ENCODE measurements at places on chromosomes 2 and 18.

GRCh38 chr2:232369126-232369951 is 9.2 kb upstream of the ALPP start:
- no peak for DNase-seq

- no peak for DNase-seq
These were observed 42.5 kb downstream of the MAP4K3 start for GRCh38 chr2:39394516-39394961.

- DNase-seq, result no peak
These were observed 4.5 kb downstream of the GFPT1 start for GRCh38 chr2:69382547-69382946.

- no peak for DNase-seq
These were observed 83.0 kb downstream of the UBR3 start for GRCh38 chr2:169910109-169910799.

DNA sequence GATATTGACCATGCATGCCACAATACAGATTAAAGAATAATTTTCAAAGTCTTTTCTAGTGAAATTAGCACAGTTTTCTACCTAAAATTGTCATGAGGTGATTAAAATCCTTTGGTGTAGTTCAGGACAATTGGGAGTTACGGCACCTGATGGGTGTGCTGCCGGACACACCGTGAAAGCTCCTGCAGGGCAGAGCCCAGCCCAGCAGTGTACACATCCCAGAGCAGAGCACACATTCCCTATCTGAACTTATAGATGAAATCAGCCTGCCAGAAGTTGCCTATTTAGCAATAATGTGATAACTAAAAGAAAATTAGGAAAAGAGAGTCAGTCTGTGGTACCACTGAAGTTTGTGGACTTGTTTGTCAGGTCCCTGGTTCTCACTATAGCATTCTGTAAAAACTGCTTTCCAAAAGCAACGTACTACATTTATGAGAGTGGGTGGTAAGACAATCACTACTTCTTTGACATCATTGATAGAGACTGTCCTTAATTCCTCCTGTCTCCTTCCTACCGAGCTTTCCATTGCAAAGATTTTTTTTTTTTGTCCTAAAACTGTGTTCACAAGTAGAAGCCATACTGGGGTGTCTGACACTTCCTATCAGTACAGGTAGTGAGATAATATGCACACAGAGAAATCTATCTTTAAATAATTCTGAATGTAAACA is 3.4 kb downstream of the CYTIP start:
- no peak for DNase-seq

GRCh38 chr2:205527801-205528200 is 154.5 kb upstream of the NRP2 start:
- DNase-seq, result no peak

- peak; percentile 79 for DNase-seq
These were observed 229.2 kb downstream of the LDLRAD4 start for GRCh38 chr18:13447621-13448334.

DNA sequence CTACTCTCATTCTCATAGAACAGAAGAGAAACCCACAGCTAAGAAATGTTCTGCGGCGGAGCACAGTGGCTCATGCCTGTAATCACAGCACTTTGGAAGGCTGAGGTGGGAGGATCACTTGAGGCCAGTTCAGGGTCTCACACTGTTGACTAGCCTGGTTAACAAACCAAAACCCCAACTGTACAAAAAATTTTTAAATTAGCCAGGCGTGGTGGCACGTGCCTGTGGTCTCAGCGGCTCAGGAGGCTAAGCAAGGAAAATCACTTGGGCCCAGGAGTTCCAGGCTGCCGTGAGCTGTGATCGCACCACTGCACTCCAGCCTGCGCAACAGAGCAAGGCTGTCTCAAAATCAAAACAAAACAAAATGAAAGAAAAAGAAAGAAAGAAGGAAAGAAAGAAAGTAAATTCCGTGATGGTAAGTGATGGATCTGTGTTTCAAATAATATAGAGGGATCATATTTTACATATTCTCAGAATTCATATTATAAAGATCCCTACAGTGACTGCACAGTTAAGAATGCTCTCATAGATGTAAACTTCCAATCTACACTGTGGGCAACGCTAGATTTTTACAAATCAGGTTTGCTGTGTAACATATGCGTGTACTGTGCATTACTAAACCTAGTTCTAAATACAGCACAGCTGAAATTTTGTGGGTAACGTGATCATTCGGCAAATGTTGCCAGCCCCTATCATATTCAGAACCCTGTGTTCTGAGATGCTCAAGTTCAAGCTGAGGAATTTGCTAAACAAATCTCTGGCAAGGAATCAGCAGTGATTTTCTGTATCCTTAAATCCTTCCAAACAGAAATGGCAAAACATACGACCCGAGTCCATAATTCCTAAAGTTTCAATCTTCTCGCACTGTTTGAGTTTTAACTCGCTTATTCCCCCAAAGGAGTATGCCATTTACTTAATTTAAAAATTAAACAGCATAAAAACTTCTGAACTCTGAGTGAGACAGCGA is 1.2 kb upstream of the RAB12 start:
- no peak for DNase-seq

DNA sequence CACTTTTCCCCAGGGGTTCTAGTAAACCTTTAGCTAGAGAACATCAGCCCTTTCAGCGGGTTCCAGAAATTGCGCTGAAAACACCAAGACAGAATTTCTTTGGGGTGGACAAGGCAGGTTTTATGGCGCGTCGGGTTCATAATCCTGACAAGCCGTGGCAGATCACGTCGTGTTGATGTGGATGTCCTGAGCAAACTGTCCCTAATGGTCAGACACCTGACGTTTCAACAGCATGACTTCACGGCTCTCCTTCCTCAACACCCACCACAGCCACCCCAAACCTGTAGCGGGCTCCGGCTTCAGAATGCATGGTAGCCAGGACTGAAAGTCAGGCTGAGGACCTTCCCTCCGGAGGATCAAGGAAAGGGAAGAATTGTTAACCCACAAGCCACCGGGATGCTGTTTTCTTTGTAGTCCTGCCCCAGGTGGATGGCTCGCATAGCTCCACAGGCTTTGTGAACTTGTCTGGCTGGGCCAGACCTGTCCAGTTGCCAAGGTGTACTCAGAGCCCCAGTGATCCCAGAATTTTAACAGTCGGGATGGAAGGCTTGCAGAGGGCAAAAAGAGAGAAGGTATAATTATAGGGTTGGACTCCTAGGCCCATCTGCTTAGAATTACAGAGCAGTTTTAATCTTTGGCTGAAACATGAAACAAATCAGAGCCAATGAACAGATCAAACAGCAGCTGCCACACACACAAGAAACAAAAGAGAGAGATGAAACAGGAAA is 1.5 kb downstream of the APCDD1 start:
- DNase-seq, result no peak

GRCh38 chr2:20990442-20991430 is 53.1 kb downstream of the APOB start:
- DNase-seq, result no peak
